ENCODE measurements at places on chromosomes 1 and 21.

GRCh38 chr21:34354836-34355235, 9.0 kb upstream of the KCNE2 start:
- no peak for DNase-seq

DNA sequence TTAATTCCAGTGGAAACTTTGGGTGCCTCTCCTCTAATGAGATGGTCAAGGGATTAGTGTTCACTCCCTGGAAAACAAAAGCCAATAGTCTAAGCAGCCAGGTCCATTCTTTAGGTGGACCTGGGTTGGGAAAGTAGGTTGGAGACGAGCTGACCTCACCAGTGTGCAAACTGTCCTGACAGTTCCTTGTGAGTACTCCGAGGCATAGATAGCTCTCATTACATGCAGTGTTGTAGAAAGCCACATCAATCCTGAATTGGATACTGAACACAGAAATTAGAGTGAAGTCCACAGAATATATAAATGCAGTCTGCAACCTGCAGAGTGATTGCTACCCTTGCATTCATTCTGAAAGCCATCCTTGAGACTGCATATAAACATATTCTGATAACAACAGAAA, 675.1 kb upstream of the CXADR start:
- no peak for DNase-seq

GRCh38 chr1:111441573-111442192, 7.4 kb downstream of the WDR77 start:
- DNase-seq: no peak

DNA sequence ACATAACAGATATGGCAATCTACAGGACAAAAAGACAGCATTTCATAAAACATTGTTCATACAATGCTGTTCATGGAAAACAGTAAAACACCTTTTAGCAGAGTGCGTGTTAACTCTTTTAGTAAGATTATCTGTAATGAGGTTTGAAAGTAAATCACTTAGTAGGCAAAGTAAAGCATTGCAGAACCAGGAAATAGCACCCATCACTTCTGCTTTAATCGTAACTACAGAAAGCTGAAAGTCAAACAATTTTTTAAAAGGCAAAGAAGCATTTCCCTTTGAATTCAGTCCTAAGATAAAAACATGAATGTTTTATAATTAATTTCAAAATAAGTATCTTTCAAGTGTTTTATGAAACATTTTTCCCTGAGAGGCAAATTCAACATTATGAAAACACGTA, 63.3 kb upstream of the RNF11 start:
- DNase-seq: no peak

- no peak for DNase-seq
Observed at GRCh38 chr21:37257511-37257966, 9.6 kb downstream of the VPS26C start.

DNA sequence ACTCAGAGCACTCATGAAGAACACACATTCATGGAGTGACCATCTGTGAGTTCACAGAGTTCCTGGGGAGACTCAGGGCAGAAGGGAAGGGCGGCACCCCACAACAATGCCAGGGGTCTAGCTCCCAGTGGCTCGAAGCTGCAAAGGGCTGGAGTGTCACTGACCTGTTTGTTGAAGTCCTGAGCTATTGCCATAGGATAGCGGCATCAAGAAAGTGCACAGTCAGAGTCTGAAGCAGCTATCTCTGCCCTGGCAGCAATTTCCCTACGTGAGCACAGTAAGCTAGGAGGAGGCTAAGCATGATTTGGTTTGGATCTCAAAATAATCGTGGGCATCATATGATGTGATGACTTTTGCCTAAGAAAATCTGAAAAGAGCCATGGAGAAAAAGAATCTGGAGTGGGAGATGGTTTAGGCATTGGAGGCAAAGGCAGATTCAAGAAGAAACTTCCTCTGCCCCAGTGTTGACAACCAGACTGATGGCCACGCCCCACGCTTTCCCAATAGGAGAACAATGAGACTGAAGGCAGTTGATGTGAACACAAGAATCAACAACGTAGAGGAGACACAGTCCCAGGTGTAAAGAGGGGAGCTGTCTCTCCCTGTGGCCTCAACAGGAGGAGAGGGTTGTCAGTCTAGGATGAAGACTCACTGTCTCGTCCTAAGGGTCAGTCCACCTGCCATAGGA, 100.0 kb upstream of the SLC25A33 start:
- no peak for DNase-seq

DNA sequence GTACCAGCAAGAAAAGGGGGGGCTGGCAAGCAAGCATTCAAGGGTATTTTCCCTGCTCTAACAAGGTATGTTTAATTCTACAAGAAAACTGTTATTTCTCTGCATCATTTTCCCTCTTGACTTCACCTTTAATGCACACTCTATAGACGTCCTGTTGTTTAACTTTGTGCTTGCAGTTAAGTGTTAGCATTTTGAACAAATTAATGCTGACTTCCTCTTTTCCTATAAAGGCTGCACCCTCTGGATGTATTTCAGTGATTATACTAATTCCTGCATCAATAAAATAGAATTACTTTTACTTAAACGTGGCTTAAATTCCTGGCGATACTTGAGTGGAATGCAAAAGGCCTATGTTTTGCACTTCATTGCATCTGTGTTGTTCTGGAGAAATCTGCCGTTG, 183.3 kb downstream of the KCNJ6 start:
- no peak for DNase-seq

- no peak for DNase-seq
Observed at GRCh38 chr1:31690921-31691320, 12.9 kb downstream of the COL16A1 start.

DNA sequence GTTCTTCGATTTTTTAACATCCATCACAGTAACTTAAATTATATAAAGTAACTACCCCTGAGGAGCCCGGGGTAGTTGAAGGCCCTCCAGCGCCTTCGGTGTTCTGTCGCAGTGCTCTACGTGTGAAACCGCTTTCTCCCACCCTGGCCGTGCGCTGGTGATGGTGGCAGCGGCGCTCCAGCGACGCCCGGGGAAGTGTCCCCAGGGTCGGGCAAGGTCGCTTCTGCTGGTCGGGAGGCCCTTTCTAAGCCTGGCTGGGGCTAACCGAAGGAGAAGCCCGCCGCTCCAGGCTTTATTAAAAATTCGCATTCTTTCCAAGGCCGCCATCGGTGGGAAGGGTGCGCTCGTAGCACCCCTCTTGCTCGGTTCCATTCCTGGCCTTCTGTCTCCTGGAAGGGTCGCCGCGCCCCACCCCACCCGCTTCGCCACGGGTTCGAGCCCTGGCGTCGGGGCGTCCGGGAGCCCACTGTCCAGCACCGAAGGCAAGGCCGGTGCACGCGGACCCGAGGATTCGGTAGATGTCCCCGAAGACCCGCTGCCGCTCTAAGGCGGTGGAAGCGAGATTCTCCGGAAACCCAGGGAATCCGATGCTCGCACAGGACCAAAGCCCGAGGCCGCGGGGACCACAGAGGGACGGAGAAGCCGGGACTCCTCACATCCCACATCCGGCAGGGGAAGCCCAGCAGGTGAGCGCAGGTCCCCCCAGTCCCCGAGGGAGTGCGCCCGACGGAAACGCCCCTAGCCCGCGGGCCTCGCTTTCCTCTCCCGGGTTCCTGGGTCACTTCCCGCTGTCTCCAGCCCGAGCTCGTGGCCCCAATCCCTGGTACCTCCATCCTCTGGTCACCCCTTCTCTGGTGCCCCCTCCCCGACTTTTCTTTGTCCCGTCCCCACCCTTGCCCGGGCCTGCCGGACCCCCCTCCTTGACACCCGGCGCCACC, 685 bp upstream of the RIPPLY3 start:
- no peak for DNase-seq

GRCh38 chr1:26530895-26531598, 1.5 kb downstream of the RPS6KA1 start:
- peak; percentile 52 for DNase-seq

Measured in NCI-H2171 treated with DMSO at 0.1 percent for 48 hours (cell line).